H9 (cell line): ENCODE measurements at places on chromosomes 1 and 21.
A peak's percentile ranks its signal among the peaks of the same experiment; 100 is the strongest.

DNA sequence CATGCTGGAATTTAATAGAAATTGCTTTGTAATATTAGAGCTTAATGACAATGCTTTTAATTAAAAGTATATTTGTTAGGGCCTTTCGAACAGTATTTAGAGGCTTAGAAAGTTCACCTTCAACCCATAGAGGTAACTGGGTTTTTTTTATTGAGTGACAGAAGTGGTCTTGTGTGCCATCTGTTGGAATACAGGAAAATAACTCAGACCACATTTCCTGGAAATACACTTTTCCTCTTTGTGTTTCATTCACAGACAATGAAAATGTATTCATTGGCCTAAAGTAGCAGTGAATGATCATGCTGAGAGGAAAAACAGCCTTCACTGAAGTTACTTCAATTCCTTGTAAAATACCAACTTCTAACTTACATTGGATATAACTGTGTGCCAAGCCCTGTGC is 83.6 kb upstream of the L1TD1 start:
- no peak for DNase-seq

DNA sequence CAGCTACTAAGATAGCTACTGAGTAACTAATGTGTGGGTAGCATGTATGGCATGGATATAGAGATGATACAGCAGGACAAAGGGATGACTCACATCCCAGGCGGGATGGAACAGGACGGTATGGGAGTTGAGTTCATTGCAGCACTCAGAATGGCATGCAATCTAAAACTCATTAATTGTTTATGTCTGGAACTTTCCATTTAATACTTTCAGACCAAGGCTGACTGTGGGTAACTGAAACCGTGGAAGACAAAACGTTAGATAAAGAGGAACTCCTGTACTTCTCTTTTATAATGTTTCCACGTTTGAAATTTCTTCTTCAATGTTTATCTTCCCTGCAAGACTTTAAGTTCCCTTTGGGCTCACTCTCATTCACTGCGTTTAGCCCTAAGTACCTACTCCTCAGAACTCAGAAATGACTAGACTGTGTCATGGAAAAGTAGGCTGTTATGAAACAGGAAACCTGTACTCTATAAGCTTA is 151.9 kb downstream of the MAGI3 start:
- DNase-seq, result no peak

DNA sequence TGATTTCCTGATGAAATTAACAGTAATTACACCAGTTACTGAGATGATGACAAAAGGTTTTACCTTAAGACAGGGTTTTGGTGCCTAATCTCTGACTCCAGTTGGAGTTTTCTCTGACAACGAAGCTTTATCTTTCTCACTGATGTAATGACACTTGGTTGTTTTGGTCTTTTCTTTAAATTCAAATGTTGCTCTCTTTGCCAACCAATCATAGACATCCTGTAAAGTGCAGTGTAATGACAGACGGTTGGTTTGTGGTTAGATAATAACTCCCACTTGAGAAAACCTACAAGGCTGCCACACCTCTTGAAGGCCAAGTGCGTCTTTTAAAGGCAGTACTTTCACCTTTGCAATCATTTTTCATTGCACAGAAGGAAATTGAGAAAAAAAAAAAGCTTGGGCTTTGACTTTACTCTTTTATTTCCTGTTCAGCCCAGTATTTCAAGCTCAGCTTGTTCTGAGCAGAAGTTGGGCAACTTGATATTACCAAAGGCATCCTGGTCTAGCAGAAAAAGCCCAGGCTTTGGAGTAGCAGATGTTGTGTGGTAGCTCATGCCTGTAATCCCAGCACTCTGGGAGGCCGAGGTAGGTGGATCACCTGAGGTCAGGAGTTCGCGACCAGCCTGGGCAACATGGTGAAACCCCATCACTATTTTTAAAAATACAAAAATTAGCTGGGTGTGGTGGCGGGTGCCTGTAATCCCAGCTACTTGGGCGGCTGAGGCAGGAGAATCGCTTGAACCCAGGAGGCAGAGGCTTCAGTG is 14.9 kb downstream of the PDIK1L start:
- no peak for DNase-seq

GRCh38 chr1:99657213-99658030 is 11.5 kb downstream of the PALMD start:
- no peak for DNase-seq

DNA sequence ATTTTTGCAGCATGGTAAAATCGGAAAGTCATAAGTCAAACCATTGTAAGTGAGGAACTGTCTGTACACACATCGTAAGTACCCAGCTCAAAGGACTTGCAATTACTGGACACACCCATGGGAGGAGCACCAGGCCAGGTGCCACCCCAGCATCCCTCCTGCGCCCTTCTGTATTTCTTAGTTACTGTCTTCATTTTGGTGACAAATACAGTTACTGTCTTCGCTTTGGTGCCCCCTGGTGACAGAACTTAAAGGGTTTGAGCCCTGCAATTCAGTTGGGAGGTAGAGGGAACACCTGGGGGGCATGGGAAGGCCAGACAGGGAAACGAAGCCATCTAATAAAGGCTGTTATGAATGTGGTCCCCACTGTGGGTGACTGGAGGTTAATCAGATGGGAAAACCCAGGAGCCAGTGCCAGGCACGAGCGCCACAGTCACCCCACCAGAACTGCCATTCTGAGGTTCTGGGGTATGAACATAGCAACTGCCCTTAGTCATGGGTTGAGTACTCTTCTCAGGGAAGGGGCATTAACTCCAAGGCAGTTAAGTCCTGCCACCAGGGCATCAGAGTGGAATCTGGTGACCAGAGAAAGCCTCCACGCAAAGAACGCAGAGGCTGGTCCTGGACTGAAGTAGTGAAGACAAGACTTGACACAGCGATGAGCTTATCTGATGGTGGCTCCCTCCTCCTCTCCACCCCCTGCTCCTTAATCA is 612.9 kb downstream of the PTPRU start:
- DNase-seq, result peak; percentile 79

GRCh38 chr1:219114014-219114413 is 59.7 kb upstream of the LYPLAL1 start:
- no peak for DNase-seq

DNA sequence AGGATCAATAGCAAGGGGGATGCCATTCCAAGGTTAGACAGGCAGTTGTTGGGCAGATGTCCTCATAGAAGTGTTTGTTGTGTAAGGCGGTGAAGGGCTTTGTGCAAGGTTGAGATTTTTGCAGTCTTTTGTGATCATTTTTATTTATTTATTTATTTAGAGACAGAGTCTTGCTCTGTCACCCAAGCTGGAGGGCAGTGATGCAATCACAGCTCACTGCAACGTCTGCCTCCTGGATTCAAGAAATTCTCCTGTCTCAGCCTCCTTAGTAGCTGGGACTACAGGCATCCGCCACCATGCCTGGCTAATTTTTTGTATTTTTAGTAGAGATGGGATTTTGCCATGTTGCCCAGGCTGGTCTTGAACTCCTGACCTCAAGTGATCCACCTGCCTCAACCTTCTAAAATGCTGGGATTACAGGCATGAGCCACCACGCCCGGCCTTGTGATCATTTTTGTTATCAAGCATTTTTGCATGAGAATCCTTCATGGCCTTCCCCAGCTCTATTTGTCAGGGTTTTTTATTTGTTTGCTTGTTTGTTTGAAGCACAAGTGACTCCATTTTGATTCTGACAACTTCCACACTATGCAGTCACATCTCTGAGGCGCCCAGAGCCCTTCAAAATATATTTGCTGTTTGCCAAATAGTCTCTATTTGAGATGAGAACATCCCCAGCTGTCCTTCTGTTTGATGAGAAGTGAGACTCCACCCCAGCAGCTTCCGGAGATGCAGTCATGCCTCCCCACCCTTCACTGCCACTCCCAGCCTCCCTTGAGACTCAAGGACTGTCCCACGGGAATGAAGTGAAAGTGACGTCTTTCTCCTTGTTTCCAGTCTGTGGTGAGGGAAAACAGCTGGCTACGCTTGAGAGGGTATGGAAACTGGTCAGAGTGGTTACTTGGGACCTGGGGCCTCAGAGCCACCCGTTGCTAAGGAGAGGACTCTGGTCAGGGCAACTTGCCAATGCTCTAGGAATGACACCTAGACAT is 38.0 kb downstream of the TMEM50B start:
- DNase-seq, result no peak

DNA sequence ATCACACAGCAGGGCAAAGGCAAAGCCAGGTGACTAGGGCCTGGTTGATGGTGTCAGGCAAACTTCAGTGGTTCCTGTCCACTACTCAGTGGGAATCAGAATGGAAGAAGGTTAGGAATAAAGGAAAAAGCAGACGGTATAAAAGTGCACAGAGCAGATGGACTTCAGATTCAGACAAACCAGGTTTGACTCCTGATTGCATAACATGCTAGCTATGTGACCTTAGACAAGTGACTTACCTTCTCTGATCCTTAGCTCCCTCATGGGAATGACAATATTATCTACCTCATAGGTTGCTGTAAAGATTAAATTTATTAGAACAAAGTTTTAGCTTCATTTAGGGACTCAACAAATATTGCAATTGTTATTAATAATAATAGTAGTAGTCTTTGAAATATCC is 4.9 kb downstream of the PAQR7 start:
- DNase-seq, result no peak

DNA sequence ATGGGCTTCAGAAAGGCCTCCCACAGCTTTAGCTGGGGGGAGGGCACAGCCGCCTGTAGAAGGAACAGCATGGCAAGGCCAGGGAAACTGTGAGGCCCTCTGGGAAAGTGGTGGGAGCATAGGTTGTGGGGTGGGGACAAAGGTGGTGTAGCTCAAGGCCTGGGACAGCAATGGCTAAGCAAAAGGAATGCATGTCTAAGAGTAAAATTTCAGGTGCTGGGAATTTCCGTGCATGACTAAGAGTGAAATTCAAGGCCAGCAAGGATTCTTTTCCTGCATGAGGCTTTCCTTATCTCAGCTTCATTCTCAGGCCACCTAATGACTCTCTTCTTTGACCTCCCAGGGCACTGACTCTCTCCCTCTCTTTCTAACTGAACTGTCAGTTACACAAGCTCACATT is 86.5 kb upstream of the WNT4 start:
- DNase-seq, result no peak
